ENCODE measurements at places on chromosomes 3 and 15. TPM values are rescaled to one million over a fixed set of nuclear protein-coding genes. Genes with fewer than 3 reads are reported as not detected.

- no peaks in the 10 kb centered on the region for H3K27me3 ChIP-seq
- H3K4me1 ChIP-seq: no peaks in the 10 kb centered on the region
- no peak overlapping the region for H3K27ac ChIP-seq
- no peaks in the 10 kb centered on the region for H3K36me3 ChIP-seq
- H3K4me3 ChIP-seq: no peak overlapping the region
- DNase-seq: no peak
Measured at GRCh38 chr3:173652093-173652492, 254.5 kb downstream of the NLGN1 start.

Gene RBP2
- not detected for total RNA-seq

DNA sequence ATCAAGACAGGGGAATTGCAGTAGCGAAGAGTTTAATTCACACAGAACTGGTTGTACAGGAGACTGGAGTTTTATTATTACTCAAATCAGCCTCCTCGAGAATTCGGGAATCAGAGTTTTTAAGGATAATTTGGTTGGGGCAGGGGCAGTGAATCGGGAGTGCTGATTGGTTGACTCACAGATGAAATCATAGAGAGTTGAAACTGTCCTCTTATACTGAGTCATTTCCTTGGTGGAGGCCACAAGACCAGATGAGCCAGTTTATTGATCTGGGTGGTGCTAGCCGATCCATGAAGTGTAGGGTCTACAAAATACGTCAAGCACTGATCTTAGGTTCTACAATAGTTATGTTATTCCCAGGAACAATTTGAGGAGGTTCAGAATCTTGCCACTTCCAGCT, 5.3 kb upstream of the ZNF770 start:
- no peak overlapping the region for H3K4me3 ChIP-seq
- no peaks in the 10 kb centered on the region for H3K36me3 ChIP-seq
- H3K27me3 ChIP-seq: no peaks in the 10 kb centered on the region
- DNase-seq: no peak
- peaks cover 9% of the 10 kb centered on the region for H3K4me1 ChIP-seq

Gene SHC4
- 5.0 TPM for total RNA-seq

- H3K4me1 ChIP-seq: no peaks in the 10 kb centered on the region
- H3K4me3 ChIP-seq: no peak overlapping the region
Measured at GRCh38 chr3:37725842-37726241, 135.8 kb upstream of the CTDSPL start.

Gene RASGRP1
- 64.7 TPM for total RNA-seq

Gene ACOX2
- total RNA-seq: not detected

- no peak overlapping the region for H3K4me3 ChIP-seq
- no peaks in the 10 kb centered on the region for H3K27me3 ChIP-seq
- no peak overlapping the region for H3K27ac ChIP-seq
Measured at GRCh38 chr3:95343767-95344166, 1280.9 kb downstream of the NSUN3 start.

DNA sequence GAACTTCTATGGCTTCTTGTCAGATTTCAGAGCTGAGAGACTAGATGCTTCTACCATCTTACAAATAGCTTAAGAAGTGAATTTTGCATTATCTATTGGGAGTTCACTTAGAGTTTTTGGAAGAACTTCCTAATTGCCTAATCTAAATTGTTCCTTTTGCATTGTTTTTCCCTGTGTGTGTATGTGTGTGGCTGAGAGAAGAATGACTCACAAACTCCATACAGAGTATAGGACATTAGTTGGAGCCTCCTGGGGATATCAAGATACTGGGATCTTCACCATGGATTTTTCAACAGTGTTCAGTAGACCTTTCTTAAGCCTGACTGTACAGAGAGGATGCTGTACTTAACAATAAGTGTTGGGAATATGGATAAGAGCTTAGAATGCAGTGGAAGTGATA, 10.9 kb downstream of the TLNRD1 start:
- no peak overlapping the region for H3K27ac ChIP-seq
- no peaks in the 10 kb centered on the region for H3K36me3 ChIP-seq
- H3K4me3 ChIP-seq: no peak overlapping the region
- H3K27me3 ChIP-seq: no peaks in the 10 kb centered on the region
- H3K4me1 ChIP-seq: no peaks in the 10 kb centered on the region

GRCh38 chr3:115553796-115554486, 69.4 kb upstream of the GAP43 start:
- no peak overlapping the region for H3K4me3 ChIP-seq
- H3K36me3 ChIP-seq: no peaks in the 10 kb centered on the region
- H3K4me1 ChIP-seq: no peaks in the 10 kb centered on the region
- no peak overlapping the region for H3K27ac ChIP-seq
- no peaks in the 10 kb centered on the region for H3K27me3 ChIP-seq
- no peak for DNase-seq

DNA sequence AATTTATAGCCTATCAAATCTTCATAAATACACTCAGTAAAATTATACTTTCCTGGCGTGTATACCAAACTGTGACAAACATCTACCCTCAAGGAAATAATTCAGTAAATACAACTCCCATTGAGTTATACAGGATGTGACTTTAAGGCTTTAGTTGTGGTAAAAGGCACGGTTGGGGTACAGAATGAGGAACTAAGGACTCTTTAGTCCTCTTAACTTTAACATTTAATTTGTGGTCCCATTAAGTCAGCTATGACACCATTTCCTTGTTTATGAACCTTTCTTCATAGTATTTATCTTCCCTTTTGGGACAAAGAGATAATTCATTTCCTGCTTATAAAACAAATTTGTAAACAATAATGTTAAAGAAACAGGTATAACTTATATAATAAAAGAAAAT, 30.2 kb downstream of the IFT80 start:
- DNase-seq: no peak
- no peaks in the 10 kb centered on the region for H3K36me3 ChIP-seq
- no peak overlapping the region for H3K4me3 ChIP-seq
- H3K27me3 ChIP-seq: no peaks in the 10 kb centered on the region

DNA sequence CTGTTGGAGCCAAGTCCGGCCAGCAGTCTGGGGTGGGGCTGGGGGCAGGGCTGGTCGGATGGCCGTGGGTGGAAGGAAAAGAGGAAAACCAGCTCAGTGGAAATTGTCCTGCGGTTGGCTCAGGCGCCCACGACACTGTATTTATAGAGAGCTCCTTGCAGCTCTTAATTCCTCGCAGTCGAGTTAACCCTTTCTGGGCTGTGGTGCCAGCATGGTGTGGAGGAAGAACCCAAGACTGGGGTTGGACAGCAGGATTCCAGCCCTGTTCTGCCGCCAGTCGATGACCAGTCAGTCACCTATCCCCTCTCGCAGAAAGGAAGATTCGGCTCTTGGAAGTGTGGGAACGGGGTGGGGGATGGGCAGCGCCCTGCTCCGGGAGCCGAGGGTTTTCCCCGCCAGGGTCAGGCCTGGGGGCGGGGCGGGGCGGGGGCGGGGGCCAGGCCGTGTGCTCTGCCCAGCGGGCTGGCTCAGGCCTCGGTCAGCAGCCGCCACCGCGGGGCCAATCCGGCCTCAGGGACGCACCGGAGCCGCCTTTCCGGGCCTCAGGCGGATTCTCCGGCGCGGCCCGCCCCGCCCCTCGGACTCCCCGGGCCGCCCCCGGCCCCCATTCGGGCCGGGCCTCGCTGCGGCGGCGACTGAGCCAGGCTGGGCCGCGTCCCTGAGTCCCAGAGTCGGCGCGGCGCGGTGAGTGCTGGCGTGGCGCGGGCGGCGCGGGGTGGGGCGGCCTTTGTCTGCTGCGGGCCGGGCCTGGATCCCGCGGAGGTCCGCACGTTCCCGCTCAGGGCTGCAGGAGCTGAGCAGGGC, at the start of gene CD276:
Gene CD276 (plus strand): TSS at position 607 of the 804 bp plus-strand sequence. CDS start 15,257 bp downstream, outside the sequence.
- no peaks in the 10 kb centered on the region for H3K4me1 ChIP-seq
- peaks cover 30% of the 10 kb centered on the region for H3K27me3 ChIP-seq
- no peak for DNase-seq
- H3K36me3 ChIP-seq: no peaks in the 10 kb centered on the region
